Mucosa of gallbladder (tissue), 1 donor: ENCODE measurements at places on chromosomes 5 and 9. TPM values are rescaled to one million over a fixed set of nuclear protein-coding genes. Genes with fewer than 3 reads are reported as not detected.

GRCh38 chr9:135608999-135609317, 30.4 kb downstream of the GLT6D1 start:
- peak; percentile 6 for DNase-seq

RMRP gene
- 17,824 TPM for total RNA-seq

DNA sequence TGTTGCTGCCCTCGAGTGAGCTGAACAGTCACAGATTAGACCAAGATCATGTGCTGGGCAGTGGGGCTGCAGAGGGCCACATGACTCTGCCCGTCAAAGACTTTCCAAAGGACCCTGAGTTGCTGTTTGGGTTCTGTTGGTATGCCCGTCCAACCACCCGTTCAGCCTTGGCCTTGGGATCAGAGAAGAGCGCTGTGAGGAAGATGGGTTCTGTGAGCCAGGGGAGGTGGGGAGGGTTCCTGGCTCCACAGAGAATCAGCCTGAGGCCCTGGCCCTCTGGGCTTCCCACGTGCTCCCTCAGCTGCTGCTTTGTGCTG, 72.6 kb downstream of the RGS3 start:
- DNase-seq: no peak

- no peak for DNase-seq
Observed at GRCh38 chr9:121283856-121284732, 16.1 kb downstream of the GSN start.
